Aorta (tissue), 5 donors: ENCODE measurements at places on chromosomes 2 and 18. TPM values are rescaled to one million over a fixed set of nuclear protein-coding genes. Genes with fewer than 3 reads are reported as not detected.

Gene KRTCAP3
- 2.4 TPM for total RNA-seq

Gene C1QL2
- total RNA-seq = not detected

Gene EFHD1
- 85.8 TPM for total RNA-seq

Gene CD207
- total RNA-seq = 0.78 TPM

Gene PLEKHH2
- 25.4 TPM for total RNA-seq

Gene ERMN
- total RNA-seq = 0.36 TPM

Gene AMER3
- not detected for total RNA-seq

Gene IL1B
- 2.8 TPM for total RNA-seq

Gene EIF5B
- 42.3 TPM for total RNA-seq

Gene CEBPZ
- total RNA-seq = 38.1 TPM
